Muscle of arm (tissue), 14 donors: ENCODE measurements at places on chromosomes 5 and 9.

- no peak for DNase-seq
Measured at GRCh38 chr9:105403552-105404248, 44.1 kb upstream of the FSD1L start.

- no peak for DNase-seq
Measured at GRCh38 chr5:25339541-25339940, 694.8 kb upstream of the CDH10 start.

GRCh38 chr5:4831325-4831724, 308.8 kb upstream of the ADAMTS16 start:
- DNase-seq = no peak

- DNase-seq = no peak
Measured at GRCh38 chr5:1182360-1182632, 19.1 kb upstream of the SLC6A19 start.

GRCh38 chr5:137954131-137954879, 65.0 kb downstream of the PKD2L2 start:
- DNase-seq = peak; percentile 23

DNA sequence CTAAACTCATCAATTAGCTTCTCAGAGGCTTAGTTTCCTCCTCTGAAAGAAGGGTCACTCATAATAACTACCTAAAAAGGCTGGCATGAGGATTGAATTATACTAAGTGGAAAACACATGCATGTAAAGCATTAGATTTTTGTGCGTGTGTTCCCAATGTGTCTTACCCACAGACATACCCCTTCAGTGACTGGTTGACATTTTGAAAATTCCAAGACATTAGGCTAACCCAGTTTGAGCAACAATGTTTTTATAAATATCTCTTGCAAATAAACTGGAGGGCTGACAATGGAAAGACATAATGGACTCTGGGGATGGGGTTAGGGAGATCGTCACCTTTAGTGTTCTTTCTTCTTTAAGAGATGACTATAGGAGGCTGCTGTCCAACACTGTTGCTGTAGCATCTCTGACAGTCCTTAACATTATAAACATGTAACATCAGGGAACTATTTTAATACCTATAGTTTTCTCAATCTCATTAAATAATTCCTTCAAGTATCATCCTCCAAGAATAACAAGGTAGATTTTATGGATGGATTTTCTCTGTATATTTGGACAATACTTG, 24.3 kb downstream of the HMHB1 start:
- DNase-seq = no peak

DNA sequence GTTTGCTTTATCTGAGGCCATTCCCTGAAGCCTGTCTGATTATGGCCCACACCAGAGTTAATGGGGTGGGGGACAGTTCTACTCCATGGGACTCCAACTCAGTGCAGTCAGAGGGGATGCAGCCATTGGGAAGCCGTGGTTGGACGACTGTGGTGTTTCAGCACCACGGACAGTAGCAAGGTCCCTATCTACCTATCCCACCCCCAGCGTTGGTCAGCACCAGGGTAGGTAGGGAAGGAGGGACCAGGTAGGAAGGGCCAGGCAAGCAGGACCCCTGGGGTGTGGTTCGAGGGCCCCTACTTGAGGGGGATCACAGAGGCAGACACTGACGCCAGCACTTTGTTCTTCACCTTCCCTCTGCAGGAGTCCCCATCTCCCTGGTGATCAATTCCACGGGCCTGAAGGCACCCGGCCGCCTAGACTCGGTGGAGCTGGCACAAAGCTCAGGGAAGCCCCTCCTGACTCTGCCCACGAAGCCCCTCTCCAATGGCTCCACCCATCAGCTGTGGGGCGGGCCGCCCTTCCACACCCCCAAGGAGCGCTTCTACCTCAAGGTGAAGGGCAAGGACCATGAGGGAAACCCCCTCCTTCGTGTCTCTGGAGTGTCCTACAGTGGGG, 33.2 kb downstream of the HMCN2 start:
- no peak for DNase-seq

DNA sequence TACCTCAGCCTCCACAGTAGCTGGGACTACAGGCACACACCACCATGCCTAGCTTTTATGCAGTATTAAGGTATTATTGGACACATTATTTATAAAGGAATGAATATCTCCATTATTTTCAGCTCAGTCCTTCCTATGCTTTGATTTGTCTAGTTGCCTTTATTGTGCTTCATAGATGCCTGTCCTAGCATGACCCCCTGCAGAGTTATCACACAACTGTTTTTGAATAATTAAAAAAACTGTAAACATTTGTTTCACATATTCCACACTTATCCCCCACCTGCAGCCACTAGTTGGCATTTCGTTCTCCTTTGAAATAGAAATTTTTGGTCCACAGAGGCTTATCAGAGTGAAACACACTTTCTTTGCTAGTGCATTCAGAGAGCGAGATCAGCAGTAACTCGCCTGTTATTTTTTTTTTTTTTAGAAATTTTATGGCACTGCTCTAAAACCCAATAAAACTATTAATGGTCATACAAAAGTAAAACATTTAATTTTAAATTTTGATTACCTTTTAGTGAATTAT, 151.8 kb upstream of the RASA1 start:
- no peak for DNase-seq

DNA sequence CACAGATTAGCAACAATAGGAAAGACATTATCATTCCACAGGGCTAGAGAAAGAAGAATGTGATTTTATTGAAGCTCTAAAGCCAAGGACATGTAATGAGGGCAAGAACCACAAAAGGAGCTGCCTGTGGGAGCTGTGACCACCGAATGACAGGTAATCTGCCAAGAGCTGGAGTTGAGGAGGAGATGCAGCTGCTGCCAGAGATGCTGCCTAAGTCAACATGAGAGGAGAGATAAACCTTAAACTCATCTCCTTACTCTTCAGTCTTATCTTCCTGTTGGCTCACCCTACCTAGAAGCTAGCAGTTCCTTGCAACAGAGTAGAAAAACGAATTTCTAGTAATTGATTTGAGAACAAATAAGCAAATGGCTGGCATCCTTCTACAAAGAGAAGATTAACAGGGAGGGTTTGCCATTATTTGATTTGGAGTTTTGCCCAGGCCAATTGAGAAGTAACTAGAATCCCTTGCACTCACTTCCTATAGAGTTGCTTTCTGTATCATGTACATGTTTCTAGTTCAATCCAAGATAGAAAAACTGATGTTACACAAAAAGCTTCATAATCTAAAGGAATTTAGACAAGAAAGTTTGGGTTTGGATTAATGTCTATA, 539.2 kb downstream of the TLE1 start:
- DNase-seq = no peak

DNA sequence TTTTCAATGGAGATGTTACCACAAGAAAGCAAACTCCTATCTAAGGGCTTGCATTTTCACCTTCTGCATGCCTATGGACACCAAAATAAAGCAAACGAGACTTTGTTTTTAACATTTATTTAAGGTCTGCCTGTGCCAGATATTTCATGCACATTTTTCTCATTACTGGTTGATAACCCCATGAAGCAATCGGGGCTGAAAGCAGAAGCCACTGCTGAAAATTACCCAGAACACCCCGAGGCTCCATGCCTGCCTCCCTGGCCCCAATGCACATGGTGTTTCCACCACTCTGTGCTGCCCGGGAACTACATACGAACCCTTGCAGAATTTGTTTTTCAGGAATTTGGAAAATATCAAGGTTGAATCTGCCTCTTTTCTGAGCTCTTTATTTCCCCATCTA, 240.1 kb downstream of the NR2F1-AS1 start:
- no peak for DNase-seq

- no peak for DNase-seq
Measured at GRCh38 chr5:74446725-74447241, 193.7 kb downstream of the ENC1 start.

GRCh38 chr9:3989915-3990314, 310.0 kb downstream of the GLIS3 start:
- no peak for DNase-seq

DNA sequence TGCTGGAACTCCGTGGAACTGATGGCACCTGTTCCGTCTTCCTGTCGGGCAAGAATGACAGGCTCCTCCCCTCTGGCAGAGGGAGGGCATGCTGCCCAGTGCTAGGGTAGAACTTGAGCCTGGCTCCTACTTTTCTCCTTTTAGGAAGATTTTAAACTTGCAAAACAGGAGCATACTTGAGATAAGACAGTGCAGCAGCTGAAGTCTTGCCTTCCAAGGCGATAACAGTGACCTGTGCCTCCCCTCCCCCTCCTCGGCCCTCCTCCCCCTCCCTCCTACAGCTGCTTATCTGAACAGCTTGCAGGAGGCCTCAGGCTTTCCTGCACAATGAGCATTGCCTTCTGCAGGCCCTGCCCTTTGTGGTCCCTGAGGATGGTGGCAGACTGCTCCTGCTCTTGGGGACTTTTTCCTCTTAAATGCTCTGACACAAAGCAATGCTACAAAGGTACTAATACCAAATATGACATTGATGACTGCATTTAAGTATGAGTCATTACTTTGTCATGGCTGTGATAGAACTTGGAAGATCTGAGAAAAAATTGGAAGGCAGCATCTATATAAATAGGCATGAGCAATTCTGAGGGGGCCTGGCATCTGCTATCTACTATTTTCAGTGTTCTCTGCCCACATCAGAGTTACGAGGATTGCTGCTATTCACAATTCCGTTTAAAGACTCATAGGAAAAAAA, 2.0 kb downstream of the GADD45G start:
- DNase-seq = no peak
